ENCODE measurements at places on chromosomes 2 and 18.

GRCh38 chr2:95299961-95300360, 2.8 kb downstream of the KCNIP3 start:
- no peak overlapping the region for H3K27ac ChIP-seq
- no peaks in the 10 kb centered on the region for H3K36me3 ChIP-seq
- peaks cover 8% of the 10 kb centered on the region for H3K27me3 ChIP-seq
- H3K4me3 ChIP-seq: no peak overlapping the region
- peaks cover 29% of the 10 kb centered on the region for H3K4me1 ChIP-seq

GRCh38 chr18:48842259-48843061, 108.3 kb downstream of the SMAD7 start:
- H3K36me3 ChIP-seq: peaks cover 8% of the 10 kb centered on the region
- peaks cover 61% of the 10 kb centered on the region for H3K4me1 ChIP-seq
- H3K27me3 ChIP-seq: no peaks in the 10 kb centered on the region

DNA sequence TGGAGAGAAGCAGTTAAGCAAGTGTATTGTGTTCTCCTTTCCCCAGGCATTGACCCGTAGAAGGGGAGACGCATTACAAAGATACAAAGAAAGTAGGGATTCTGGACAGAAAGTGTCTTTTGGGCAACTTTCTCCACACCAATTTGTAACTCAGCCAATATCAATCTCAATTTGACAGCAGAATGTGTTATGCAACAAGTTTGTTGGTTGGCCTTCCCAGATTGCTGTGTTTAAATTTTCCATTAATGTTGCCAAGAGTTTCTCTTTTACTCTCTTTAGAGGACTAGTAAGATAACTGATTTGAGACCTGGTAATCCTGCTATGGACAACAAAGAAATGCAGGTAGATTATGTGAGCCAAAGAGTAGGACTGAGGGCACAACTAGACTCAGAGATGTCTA, 279.6 kb downstream of the ZNF804A start:
- no peak for DNase-seq
- H3K27ac ChIP-seq: no peak overlapping the region
- peaks cover 16% of the 10 kb centered on the region for H3K4me1 ChIP-seq
- H3K27me3 ChIP-seq: no peaks in the 10 kb centered on the region

DNA sequence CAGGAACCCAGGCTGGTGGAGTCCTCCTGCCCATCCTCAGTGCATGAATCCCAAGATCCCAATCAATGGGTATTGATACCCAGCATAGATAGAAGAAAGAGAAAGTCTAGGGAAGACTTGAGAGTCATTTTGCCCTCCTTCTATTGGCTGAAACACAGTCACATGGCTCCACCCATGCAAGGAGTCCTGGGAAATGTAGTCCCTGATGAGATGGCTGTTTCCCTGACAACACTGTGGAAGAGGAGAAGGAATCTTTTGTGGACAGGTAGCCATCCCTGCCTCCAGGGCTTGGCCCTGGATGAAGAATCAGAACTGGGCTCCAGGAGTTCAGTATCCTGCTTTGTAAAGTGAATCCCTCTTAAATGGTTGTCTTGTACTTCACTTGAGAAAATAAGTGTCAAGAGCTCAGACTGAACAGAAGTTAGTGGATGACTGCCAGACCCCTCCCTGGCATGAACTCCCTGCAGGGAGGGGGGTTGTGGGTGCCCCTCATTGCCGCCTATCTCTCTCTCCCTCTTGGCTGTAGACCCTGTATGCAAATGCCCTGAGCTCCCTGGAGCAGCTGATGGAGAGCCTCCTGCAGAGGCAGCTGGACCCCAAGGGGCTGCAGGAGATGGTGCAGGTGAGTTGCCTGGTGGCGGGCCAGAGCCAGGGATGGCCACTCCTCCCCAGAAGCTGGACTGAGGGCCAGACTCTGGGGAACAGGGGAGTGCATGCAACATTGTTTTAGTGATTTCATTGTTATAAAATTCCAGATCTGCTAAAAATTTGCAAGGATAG, 36.1 kb downstream of the MROH2A start:
- peaks cover 3% of the 10 kb centered on the region for H3K36me3 ChIP-seq
- H3K27ac ChIP-seq: no peak overlapping the region
- peaks cover 22% of the 10 kb centered on the region for H3K27me3 ChIP-seq
- no peak overlapping the region for H3K4me3 ChIP-seq
- no peak for DNase-seq

DNA sequence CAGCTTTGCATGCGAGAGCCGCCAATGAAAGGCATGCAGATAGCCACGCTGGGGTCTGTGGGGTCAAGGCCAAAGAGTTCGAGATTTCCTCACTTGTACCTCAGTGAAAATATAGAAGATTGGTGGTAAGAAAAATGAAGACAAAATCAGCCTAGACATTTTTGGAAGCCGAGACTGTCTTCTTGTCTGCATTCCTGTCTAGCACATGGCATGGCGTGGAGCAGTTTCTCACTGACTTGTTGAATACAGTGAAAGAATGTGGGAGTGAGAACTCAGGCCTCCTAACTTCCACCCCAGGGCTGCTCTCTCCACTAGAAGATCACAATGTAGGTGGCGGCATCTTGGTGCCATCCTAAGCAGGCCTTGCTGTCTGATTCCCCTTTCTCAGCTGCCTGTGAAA, 740.8 kb upstream of the HS6ST1 start:
- H3K36me3 ChIP-seq: no peaks in the 10 kb centered on the region
- H3K27me3 ChIP-seq: no peaks in the 10 kb centered on the region
- H3K27ac ChIP-seq: peak overlapping the region; percentile 68
- peaks cover 59% of the 10 kb centered on the region for H3K4me1 ChIP-seq
- no peak overlapping the region for H3K4me3 ChIP-seq

GRCh38 chr2:55912926-55913325, 10.7 kb downstream of the EFEMP1 start:
- peaks cover 6% of the 10 kb centered on the region for H3K36me3 ChIP-seq
- H3K27me3 ChIP-seq: no peaks in the 10 kb centered on the region
- no peak for DNase-seq
- no peak overlapping the region for H3K27ac ChIP-seq

DNA sequence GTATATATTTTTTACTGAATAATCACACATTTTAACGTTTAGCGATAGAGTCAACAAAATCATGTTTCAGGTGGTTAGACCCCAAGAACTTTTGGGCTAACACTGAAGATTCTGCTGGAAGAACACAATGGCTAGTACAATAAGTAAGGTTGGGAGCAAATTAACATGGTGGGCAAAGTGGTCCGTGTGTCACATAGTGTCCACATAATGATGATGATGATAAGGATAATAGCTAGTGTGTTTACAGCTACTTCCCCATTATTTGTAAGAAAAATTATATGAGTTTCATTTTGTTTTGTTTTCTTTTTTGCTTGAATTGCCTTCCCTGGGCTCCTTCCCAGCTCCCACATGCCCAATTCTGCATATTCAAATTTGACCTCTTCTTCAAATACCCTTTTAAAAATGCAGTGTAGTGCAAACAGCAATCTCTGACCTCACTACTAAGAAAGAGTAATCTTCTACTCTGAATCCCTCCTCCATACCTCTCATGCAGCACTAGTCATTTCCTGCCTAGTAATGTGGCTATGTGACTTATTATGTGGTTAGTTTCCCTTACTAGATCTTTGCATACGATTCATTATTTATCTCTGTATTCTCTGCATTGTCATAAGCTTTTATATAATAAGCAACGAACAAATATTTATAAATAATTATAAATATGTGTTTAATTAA, 16.9 kb upstream of the VPS54 start:
- no peak overlapping the region for H3K4me3 ChIP-seq
- H3K27me3 ChIP-seq: no peaks in the 10 kb centered on the region
- peaks cover 18% of the 10 kb centered on the region for H3K4me1 ChIP-seq
- no peak for DNase-seq
- H3K36me3 ChIP-seq: no peaks in the 10 kb centered on the region

GRCh38 chr2:224838335-224838734, 122.2 kb upstream of the CCDC195 start:
- H3K27ac ChIP-seq: no peak overlapping the region
- H3K27me3 ChIP-seq: peaks cover 7% of the 10 kb centered on the region
- H3K36me3 ChIP-seq: no peaks in the 10 kb centered on the region
- no peak overlapping the region for H3K4me3 ChIP-seq
- H3K4me1 ChIP-seq: no peaks in the 10 kb centered on the region

DNA sequence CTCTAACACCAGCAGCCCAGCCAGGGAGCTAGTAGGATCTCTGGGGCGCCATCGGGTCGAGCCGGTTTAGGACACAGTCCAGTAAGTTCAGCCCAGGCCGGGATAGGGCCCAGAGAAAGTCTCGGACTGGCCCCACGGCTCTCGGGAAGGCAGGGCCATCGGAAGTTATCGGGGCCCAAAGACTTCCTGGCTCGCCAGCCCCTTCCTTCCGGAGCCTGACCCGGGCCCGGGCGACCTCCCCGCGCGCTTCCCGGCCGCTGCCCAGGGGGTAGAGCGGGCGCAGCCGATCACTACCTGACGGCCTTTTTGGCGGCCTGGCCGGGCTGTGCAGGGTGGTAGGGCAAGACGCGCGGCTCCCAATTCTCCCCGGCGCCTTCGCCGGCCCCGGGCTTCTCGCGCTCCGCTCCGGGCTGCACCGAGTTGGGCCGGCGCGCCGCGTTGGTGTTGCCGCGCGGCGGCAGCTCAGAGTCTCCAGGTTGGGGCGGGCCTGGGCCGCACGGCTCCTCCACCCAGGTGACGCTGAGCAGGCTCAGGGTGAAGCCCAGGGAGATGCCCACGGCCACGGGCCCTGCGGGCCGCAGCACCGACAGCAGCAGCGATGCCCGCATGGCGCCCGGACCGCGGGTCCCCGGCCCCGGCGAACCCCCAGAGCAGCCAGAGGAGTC, 546 bp downstream of the CHPF start:
- DNase-seq: no peak
- peaks cover 10% of the 10 kb centered on the region for H3K27me3 ChIP-seq
- H3K36me3 ChIP-seq: peaks cover 10% of the 10 kb centered on the region
- H3K4me3 ChIP-seq: peak overlapping the region; percentile 80

GRCh38 chr2:180017784-180018183, 10.7 kb upstream of the CWC22 start:
- no peak for DNase-seq
- H3K27ac ChIP-seq: no peak overlapping the region
- peaks cover 1% of the 10 kb centered on the region for H3K27me3 ChIP-seq
- H3K36me3 ChIP-seq: no peaks in the 10 kb centered on the region
- no peak overlapping the region for H3K4me3 ChIP-seq
- no peaks in the 10 kb centered on the region for H3K4me1 ChIP-seq

DNA sequence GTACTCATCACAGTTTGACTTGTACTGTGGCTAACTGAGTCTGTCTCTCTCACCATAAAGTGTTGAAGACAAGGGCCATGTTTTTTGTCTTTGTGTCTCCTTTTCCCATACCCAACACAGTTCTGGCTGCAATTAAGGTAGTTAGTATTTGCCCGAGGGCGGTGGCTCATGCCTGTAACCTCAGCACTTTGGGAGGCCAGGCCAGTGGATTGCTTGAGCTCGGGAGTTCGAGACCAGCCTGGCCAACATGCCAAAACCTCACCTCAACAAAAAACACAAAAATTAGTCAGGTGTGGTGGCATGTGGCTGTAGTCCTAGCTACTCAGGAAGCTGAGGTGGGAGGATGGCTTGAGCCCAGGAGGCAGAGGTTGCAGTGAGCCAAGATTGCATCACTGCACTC, 6.9 kb upstream of the KIF3C start:
- peaks cover 11% of the 10 kb centered on the region for H3K4me1 ChIP-seq
- no peaks in the 10 kb centered on the region for H3K36me3 ChIP-seq
- no peak for DNase-seq
- no peak overlapping the region for H3K4me3 ChIP-seq

DNA sequence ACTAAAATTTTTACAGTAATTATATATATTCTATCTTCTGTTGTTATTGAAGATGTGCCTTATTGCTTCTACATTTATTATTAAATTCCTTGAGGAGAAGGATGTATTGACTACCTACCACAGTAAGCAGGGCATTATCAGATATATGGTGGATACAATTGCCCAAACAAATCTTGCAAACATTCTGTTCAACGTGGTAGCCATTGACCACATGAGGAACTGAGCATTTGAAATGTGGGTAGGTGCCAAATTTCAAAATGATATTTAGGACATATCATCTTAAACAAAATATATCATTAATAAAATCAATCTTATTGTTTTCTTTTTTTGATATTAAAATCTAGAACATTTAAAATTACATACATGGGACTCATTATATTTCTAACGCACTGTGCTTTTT, 11.1 kb downstream of the SCN3A start:
- H3K4me3 ChIP-seq: no peak overlapping the region
- no peak for DNase-seq
- H3K27me3 ChIP-seq: peaks cover 19% of the 10 kb centered on the region
- H3K4me1 ChIP-seq: no peaks in the 10 kb centered on the region
- no peaks in the 10 kb centered on the region for H3K36me3 ChIP-seq

DNA sequence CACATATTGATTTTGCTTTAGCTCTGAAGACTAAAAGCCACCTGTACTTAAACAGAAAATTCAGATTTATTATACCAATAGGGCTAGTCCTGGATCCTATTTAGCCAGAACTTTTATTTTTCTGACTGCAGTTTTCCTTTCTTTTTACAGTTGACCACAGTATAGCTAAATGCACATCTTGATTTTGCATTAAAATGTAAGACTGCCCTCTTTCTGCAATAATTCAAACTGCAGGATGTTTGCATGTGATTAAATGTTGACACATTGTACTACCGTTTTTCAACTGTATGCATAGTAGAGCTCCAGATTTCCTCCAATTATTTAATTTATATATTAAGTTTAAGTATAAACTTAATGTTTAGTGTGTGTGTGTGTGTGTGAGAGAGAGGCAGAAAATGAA, 1262.9 kb downstream of the SUCLG1 start:
- no peak for DNase-seq
- H3K27ac ChIP-seq: no peak overlapping the region
- H3K4me1 ChIP-seq: peaks cover 5% of the 10 kb centered on the region
- H3K27me3 ChIP-seq: no peaks in the 10 kb centered on the region
- H3K4me3 ChIP-seq: no peak overlapping the region

GRCh38 chr2:135245071-135245470, 193.0 kb downstream of the RAB3GAP1 start:
- no peak overlapping the region for H3K27ac ChIP-seq
- H3K27me3 ChIP-seq: no peaks in the 10 kb centered on the region
- peaks cover 6% of the 10 kb centered on the region for H3K4me1 ChIP-seq
- H3K36me3 ChIP-seq: peaks cover 12% of the 10 kb centered on the region

- no peak overlapping the region for H3K27ac ChIP-seq
- H3K4me3 ChIP-seq: no peak overlapping the region
- no peaks in the 10 kb centered on the region for H3K36me3 ChIP-seq
- no peak for DNase-seq
Observed at GRCh38 chr2:10385933-10386773, 62.0 kb downstream of the ODC1 start.

DNA sequence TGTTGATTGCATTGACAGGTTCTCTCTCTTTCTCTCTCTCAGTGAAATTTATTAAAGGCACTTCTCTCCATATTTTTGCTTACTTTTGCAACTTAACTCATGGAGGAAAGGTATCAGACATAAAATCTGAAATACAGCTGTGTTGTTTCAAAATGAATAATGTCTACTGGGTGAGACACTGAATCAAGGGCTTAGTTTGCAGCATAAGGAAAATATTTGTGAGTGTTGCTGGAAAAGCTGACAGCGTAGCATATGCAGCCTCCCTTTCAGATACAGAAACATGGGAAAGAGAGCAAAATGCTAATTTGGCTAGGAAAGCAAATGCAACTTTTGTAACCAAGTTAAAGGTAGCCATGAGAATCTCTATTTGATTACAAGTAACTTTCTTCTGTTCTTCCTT, 81.5 kb upstream of the COL3A1 start:
- DNase-seq: no peak
- peak overlapping the region; percentile 80 for H3K27ac ChIP-seq
- H3K4me1 ChIP-seq: peaks cover 24% of the 10 kb centered on the region
- no peak overlapping the region for H3K4me3 ChIP-seq
- H3K36me3 ChIP-seq: peaks cover 12% of the 10 kb centered on the region

GRCh38 chr2:84749442-84749841, 131.4 kb downstream of the TRABD2A start:
- DNase-seq: no peak
- H3K27ac ChIP-seq: no peak overlapping the region
- H3K4me3 ChIP-seq: no peak overlapping the region
- peaks cover 5% of the 10 kb centered on the region for H3K27me3 ChIP-seq
- no peaks in the 10 kb centered on the region for H3K4me1 ChIP-seq
- no peaks in the 10 kb centered on the region for H3K36me3 ChIP-seq

Data from mesothelial cell of epicardium (in vitro differentiated cells).